Bronchial epithelial cell (primary cell): ENCODE measurements at places on chromosomes 2 and 18.

DNA sequence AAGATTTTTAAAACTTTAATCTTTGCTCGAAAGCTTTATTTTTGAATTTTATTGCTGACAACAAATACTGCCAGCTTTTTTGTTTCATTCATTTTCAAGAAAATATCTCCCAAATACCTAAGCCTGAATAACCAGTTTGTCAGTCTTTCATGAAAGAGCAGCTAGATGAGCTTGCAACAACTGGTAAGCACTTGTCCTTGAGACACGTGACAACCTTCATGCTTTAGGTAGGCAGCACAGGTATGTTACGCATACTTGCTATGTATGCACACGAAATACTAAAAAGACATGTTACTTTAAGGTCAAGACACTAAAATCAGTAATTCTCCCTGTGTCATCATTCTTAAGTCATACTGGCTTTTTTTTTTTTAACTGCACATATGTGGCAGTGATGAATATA is 12.3 kb downstream of the CEBPZ start:
- DNase-seq: peak; percentile 91

DNA sequence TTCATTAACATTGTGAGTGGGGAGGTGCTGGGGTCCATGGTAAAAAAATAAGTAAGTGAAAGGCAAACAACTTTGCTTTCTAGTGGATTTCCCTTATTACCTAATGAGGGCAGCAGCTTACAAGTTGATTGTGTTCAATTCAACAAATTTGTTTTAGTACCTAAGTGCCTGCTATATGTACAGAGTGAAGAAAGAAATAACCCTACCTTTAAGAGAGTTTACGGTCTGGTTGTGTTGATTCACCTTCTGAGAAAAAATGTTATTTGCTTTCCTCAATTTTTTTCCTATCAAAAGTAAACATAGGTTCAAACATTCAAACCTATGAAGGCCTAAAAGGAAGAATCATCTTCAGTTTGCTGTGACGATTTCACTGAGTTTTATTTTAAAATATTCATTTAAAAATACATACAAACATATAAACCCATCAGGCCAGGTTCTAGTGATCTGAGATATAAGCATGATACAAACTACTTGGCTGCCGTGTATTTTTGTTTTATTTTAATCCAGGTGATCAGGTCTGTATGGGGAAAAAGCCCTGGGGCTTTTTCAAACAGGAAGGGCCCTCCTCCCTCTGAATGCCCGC is 1.5 kb upstream of the SPTBN1 start:
- no peak for DNase-seq

DNA sequence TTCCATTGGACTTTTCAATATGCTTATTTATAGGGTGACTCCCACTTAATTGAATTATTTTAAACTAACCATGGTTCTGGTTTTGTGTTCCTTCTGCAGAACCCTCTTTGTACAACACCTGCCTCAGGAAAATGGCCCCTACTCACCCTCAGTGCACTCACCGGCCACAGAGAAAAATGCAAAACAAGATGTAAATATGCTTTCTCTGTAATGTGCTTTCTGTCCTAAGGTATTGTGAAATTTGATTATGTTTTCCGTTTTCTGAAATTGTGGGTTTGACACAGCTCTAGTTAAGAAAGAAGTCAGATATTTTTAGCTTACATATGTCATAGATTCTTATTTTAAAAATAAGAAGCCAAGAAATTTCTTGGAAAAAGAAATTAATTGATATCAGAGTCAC is 357.7 kb upstream of the SMIM21 start:
- no peak for DNase-seq

DNA sequence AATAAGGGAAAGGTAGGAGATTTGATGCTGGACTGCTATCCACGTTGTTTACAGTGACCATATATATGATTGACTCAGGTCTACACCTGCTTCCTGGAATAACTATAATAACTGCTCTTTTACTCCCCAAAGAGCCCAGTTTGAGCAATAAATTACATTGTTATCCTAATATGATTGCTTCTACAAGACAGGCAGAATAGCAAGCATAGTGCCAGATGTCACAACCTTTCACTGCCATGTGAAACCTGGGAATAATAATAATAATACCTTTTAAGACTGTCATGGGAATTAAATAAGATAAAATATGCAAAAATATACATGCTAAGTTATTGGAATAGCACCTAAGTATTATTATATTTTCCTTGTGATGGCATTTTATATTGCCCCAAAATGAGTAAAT is 298.7 kb downstream of the GALNT13 start:
- no peak for DNase-seq

- DNase-seq: no peak
Observed at GRCh38 chr2:16127958-16128357, 187.6 kb downstream of the MYCN start.

GRCh38 chr2:178242552-178242883 is 48.2 kb downstream of the OSBPL6 start:
- DNase-seq: no peak
